ENCODE measurements at places on chromosomes 5 and 9.

GRCh38 chr9:122051351-122052321 is 41.5 kb downstream of the TTLL11 start:
- DNase-seq = no peak

DNA sequence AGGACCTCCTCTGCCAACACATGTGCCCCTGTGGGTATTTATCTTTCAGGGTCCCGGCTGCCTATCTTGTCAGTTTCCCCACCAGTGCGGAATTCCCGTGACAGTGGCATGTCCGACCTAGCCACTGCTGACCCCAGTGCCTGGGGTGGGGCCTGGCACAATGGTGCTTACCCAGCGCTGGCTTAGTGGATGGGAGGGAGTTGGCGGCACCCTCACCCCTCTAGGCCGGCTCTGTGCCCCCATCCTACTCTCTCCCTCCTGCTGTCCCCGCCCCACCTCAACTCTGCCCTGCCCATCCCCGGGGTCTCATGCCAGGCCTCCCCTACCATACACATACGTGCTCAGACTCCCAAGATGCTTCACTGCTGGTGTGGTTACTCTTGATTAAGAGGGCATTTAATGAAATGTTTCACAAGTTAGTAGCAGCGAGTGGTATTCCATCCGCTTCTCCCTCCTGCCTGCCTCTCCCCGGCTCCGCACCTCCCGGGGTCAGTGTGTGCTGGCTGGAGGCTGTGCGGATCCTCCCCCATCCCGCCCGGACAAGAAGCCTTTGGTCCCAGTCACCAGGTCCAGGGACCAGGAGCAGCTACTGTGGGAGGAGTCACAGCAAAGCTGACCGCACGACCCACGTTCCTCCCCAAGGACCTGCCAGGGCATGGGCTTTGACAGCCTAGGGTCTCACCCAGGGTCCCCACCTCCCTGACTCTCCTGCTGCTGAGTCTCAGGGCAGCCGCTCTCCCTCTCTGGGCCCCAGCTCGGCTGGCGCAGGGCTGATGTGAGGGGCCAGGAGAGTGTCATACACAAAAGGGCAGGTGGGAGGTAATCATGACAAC is 9.5 kb upstream of the QRFP start:
- DNase-seq = no peak

DNA sequence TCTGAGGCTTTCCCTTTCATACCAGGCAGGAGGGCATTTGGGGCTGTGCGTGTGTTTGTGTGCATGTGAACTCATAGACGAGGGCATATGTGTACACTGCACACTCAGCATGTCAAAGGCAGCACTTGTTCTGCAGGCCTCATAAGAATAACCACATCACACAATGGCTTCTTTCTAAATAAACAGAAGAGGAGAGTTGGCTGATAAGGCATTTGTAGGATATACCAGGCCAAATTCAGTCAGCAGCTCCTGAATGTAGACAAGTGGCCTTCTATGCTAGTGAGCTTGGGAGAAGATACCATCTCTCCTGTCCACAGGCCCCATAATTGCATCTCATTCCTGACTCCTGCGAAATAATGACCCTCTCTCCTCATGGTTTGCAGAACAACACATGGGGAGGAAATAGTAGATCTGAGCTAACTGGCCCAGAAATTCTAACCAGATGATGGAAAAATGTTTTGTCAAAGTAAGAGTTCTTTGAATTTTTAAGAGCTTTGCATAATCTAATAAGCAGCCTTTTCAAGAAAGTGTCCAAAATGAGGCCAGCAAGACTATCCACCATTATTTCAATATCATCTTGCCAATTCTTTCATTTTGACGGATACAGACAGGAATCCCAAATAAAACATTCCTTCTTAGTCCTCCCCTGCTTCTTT is 60.5 kb upstream of the GAS1 start:
- no peak for DNase-seq

DNA sequence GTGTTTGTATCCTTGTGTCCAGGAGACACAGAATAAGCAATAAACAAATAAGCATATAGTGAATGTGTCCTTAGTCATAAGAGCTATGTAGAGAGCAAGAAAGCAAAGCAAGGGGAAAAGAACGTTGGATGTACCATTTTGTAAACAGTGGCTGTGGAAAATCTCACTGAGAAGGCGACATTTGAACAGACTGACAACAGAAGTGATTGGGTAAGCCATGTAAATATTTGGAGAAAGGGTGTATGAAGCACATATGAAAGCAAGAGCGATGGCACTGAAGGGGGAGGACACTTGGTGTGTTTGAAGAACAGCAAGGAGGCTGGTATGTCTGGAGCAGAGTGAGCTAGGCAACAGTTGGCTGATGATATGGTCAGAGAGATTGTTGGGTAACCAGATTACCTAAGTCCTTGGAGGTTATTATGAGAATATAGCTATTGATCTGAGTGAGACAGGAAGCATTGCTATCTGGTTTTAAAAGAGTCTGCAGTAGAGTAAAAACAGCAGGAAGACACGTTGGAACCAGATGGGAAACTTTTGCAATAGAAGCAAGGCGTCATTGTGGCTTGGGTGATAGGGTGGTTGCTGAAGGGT is 115.5 kb upstream of the IL7R start:
- no peak for DNase-seq

- DNase-seq = no peak
Observed at GRCh38 chr5:106127341-106127781, 1543.4 kb downstream of the EFNA5 start.
